ENCODE measurements at places on chromosomes 12 and 14. TPM values are rescaled to one million over a fixed set of nuclear protein-coding genes. Genes with fewer than 3 reads are reported as not detected.

PKP2 gene
- total RNA-seq = 13.7 TPM

GRCh38 chr12:5691943-5692342, 253.1 kb downstream of the ANO2 start:
- ATAC-seq = no peak

DNA sequence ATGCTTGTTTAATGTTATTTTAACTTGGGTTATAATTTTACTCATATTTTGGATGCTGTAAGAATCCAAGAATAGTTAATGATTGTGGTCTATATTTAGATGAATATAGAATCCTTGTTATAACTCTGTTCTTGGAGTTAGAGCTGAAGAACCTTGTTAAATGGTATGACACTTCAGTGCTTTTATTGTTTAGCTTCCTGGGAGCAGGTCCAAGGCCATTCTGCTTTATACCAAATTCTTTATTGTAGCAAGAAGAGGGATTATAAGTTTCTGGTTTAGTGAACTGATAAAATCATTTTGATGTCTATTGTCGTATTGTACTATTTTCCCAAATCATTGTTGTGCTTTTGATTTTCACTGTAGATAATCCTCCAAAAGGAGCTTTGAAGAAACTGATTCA, 69.4 kb downstream of the MIA2 start:
- ATAC-seq = no peak

DNA sequence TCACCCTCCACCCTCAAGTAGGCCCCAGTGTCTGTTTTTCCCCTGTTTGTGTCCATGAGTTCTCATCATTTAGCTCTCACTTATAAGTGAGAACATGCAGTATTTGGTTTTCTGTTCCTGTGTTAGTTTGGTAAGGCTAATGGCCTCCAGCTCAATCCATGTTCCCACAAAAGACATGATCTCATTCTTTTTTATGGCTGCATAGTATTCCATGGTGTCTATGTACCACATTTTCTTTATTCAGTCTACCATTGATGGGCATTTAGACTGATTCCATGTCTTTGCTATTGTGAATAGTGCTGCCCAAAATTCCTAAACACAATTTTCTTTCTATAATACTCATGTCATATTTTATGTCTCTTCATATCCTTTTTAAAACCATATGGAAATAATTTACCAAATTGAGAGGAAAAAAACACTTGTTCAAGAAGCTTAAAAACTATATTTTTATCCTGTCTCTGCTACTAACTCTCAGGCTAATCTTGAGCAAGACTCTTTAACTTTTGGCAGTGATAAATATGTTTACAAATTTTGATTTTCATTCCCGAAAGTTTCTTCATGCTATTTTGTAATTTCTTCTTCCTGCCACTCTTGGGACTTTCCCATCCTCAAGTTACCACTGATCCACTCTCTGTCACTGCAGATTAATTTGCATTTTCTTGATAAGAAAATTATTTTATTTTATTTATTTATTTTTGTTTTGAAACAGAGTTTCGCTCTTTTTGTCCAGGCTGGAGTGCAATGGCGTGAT, 28.0 kb upstream of the OSBPL8 start:
- no peak for ATAC-seq

LRRC10 gene
- total RNA-seq = not detected

DNA sequence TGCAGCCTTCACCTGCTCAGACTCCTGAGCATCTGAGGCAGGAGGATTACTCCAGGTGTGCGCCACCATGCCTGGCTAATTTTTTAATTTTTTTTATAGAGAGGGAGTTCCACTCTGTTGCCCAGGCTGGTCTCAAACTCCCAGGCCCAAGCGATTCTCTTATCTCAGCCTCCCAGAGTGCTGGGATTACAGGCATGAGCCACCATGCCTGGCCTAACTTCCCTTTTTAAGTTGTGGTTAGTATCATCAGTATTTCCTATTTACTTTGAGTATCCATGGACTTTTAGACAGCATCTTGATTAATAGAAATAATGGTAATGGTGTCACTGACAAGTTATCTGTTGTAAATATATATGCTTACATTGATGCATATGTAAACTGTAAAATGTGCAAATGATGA, 116.9 kb downstream of the FGD4 start:
- ATAC-seq = no peak

- ATAC-seq = peak; percentile 11
Measured at GRCh38 chr12:104182144-104182543, 33.4 kb upstream of the TXNRD1 start.

- no peak for ATAC-seq
Measured at GRCh38 chr12:15787778-15788177, 1.4 kb downstream of the EPS8 start.

DNA sequence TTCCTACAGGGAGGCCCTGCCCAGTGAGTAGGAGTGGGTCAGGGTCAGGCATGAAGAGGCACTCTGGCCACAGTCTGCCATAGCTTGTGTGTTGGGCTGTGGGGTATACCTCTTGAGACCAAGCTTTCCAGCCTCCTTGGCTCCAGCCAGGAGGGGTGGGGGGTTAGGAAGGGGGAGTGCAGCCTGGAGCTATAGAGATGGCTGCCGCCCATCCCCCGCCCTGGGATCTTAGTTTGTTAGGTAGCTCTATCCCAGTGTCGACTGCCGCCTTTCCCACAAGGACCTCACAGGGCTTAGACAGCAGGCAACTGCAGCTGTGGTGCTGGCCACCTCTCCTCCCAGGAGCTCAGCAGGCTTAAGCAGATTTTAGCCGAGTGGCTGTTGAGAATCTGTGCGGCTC, 216.4 kb downstream of the PLCZ1 start:
- no peak for ATAC-seq

SYNE3 gene
- total RNA-seq = 1.9 TPM

- ATAC-seq = peak; percentile 22
Measured at GRCh38 chr14:37579274-37579673, 15.8 kb downstream of the FOXA1 start.

DNA sequence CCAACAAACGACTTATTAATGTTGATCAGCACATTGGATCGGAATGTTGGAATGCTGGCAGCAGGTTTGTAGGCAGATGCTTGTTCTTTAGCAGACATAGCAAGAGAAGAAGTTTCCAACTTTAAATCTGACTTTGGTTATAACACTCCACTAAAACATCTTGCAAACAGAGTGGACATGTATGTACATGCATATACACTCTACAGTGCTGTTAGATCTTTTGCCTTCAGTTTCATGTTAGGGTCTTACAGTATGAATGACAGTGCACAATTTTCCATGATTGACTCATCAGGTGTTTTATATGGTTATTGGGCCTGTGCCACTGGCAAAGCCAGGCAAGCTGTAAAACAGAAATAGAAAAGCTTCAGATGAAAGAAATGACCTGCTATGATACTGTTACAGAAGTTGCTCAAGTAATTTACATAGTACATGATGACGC, 14.3 kb upstream of the DHRS7 start:
- ATAC-seq = peak; percentile 82

PRH2 gene
- not detected for total RNA-seq

DNA sequence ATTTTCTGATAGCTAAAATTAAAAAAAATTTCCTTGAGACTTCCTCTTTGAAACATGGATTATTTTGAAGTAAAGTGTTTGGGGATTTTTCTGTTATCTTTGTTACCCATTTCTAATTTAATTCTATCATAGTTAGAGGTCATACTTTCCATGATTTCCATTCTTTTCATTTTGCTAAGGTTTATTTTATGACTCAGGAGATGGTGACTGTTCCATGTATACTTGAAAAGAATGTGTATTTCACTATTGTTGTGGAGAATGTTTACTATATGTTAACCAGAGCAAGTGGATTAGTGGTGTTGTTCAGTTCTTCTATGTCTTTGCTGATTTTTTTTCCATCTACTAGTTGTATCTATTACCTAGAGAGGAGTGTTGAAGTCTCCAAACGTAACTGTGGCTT, 250.5 kb upstream of the PELI2 start:
- ATAC-seq = no peak

DNA sequence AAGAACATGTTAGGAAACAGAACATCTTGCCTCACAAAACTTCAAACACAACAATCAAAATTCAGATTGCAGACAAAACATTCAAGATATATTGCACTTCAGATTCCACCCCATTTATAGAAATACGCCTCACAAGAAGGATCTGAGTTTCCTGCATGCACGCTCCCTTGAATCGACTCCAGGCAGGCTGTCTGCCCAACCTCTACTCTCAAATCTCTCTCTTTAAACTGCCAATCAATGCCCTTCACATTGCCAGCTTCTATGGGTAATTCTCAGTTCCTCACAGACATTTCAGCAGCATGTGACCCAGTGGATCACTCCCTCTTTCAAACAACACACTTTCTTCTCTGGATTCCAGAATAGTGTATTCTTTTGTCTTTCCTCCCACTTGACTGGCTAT, 184.1 kb downstream of the PRKD1 start:
- ATAC-seq = no peak

DNA sequence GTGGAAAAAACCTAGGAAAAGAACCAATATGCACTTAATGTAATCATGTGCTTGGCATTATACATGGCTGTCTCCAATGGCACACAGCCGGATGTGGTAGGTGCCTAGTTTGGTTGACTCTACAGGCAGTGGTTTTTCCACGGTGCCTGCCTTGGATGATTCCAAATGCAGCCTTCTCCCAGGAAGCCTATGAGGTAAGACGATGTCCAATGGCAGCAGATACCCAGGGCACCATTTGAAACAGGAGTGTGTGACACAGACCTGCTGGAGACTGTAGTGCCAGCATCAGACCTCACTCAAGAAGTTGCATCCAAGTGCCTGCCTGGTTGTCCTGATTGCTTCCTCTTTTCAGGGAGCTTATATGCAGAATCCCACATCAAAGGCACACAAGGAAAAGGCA, 88.0 kb upstream of the VASH1 start:
- ATAC-seq = no peak

DNA sequence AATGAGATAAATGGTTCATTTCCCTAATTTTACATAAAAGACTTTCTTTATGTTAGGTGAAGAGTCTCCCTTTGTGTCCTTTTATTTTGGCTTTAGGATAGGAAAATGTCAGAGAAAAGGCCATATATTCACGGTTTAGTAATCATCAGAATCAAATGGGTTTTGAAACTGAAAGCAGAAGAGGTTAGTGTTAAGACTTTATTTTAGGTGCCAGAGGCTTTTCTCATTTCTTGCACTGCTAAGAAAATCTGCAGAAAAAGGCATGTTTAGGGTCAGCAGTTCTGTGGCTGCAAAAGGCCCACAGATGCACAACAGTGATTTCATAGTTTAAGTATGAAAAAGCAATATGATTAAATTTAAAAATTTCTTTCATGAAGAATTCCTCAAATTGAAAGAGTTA, 80.4 kb upstream of the SINHCAF start:
- ATAC-seq = no peak

GRCh38 chr12:130642856-130643255, 73.2 kb downstream of the RIMBP2 start:
- ATAC-seq = no peak

DNA sequence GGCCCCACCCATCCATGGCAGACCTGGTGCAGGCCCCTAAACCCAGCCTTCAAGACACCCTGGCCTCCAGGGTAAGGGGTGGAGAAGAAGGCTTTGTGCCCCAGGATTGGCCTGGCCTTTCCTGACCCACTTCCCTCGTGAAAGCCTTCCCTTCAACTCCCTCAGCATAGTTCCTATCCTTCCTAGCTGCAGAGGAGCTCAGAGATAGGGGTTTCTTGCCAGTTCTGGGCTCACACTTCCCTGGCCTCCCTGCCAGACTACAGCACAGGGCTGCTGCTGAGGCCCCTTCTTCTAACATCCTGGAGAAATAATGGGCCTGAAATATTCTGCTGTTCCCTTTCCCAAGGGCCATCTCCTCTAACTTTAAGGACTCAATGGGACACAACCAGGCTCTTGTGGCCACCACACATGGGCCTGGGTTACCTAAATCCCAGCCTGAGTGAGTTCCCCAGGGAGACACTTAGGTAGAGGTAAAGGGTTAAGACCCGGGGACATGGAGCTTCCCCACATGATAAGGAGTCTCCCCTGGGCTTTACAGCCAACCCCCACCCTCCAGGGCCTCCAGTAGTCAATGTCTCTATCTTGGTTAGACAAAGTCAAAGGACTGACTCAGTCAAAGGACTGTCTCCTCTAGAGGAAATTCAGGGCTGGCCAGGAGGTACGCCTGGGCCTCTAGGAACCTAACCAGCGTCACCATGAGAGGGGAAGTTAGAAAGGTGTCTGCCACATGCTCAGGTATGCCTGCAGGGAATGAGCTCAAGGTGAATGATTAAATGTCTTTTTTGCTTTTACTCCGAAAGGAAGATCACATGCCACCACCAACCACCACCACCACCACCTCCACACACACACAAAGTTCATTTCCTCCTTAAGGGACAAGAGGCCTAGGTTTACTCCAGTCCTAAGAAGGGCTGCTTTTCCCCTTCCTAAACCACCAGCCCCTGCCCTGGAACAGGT, 7.1 kb downstream of the ZFP36L1 start:
- peak; percentile 39 for ATAC-seq

FBRSL1 gene
- 26.1 TPM for total RNA-seq

- ATAC-seq = no peak
Measured at GRCh38 chr12:17076028-17076744, 470.2 kb upstream of the LMO3 start.

DNA sequence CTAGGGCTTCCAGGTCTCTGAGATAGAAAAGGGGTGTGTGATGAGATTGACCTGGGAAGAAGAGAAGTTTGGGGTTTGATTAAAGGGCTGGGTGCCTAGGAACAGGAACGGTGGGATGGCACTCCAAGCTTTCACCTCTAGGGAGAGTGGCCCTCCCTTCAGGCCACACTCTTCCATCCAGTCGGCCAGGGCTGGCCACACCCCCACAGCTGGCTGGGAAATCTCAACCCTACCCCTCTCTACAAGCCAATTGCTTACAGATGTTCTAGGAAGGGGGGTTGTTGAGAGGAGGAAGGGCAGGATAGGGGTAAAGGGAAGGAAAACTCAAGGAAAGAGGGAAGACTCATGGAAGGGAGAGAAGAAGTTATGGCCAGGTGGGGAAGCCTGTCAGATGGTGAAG, 6.6 kb upstream of the ITGA5 start:
- ATAC-seq = no peak

DNA sequence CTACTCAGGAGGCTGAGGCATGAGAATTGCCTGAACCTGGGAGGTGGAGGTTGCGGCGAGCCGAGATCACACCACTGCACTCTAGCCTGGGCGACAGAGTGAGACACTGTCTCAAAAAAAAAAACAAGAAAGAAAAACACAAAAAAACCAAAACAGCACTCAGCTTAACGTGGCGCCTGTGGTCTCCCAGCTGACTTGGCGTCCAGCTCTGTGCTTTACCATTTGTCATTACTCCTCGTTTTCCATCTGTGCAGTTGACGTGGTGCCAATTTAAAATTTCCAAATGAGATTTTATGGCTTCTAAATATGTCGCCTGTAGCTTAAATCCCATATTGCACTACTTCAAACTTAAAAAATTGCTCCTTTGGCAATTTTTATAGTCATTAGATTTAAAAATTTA, 2.0 kb downstream of the MGP start:
- no peak for ATAC-seq

- ATAC-seq = peak; percentile 95
Measured at GRCh38 chr12:54935235-54935951, 49.2 kb downstream of the TESPA1 start.

DCAF11 gene
- total RNA-seq = 48.2 TPM

GRCh38 chr12:117583677-117584225, 222.3 kb upstream of the NOS1 start:
- ATAC-seq = no peak
